Bronchial epithelial cell (primary cell): ENCODE measurements at places on chromosomes 16 and 17. TPM values are rescaled to one million over a fixed set of nuclear protein-coding genes. Genes with fewer than 3 reads are reported as not detected.

CA5A gene
- total RNA-seq = not detected in 2 replicates

DHRS7B gene
- total RNA-seq = 24.7 and 29.6 TPM in 2 replicates

HIC1 gene
- total RNA-seq = 0.64 and 1.3 TPM in 2 replicates

ACD gene
- total RNA-seq = 8.4 and 11.0 TPM in 2 replicates

NUPR1 gene
- 65.3 and 163 TPM in 2 replicates for total RNA-seq

TNRC6C gene
- 0.79 and 1.3 TPM in 2 replicates for total RNA-seq

CSH1 gene
- total RNA-seq = not detected in 2 replicates

CD79B gene
- total RNA-seq = not detected in 2 replicates

APOH gene
- under 0.01 TPM in 1 of 2 replicates, not detected in the other for total RNA-seq

RASL10B gene
- 0.51 and 0.53 TPM in 2 replicates for total RNA-seq

KRTAP4-1 gene
- total RNA-seq = not detected in 2 replicates

ZFP1 gene
- 4.5 and 10.5 TPM in 2 replicates for total RNA-seq

ZP2 gene
- total RNA-seq = not detected in 2 replicates

CDH8 gene
- 1.8 and 2.6 TPM in 2 replicates for total RNA-seq

SEC14L5 gene
- total RNA-seq = under 0.01 and 0.13 TPM in 2 replicates

MT1G gene
- total RNA-seq = 0.64 TPM in 1 of 2 replicates, not detected in the other

CIBAR2 gene
- total RNA-seq = not detected in 2 replicates

PLLP gene
- total RNA-seq = 3.3 and 13.7 TPM in 2 replicates

HSD11B2 gene
- 2.1 and 2.3 TPM in 2 replicates for total RNA-seq

CD300A gene
- total RNA-seq = not detected in 2 replicates

C16orf86 gene
- 0.26 and 0.79 TPM in 2 replicates for total RNA-seq

EME1 gene
- total RNA-seq = 0.13 and 0.53 TPM in 2 replicates

RDM1 gene
- total RNA-seq = 0.13 TPM in 1 of 2 replicates, not detected in the other

MATCAP1 gene
- total RNA-seq = 5.5 and 5.8 TPM in 2 replicates

SMIM5 gene
- 3.9 and 7.4 TPM in 2 replicates for total RNA-seq

NPIPA3 gene
- 0.53 and 2.0 TPM in 2 replicates for total RNA-seq

COPRS gene
- total RNA-seq = 43.0 and 78.7 TPM in 2 replicates

CCL22 gene
- under 0.01 TPM in 1 of 2 replicates, not detected in the other for total RNA-seq

GRN gene
- total RNA-seq = 200 and 513 TPM in 2 replicates

NDRG4 gene
- total RNA-seq = 2.6 and 2.8 TPM in 2 replicates

NTN3 gene
- under 0.01 TPM in 1 of 2 replicates, not detected in the other for total RNA-seq

EVI2A gene
- total RNA-seq = not detected in 2 replicates

MARVELD3 gene
- 16.6 and 21.3 TPM in 2 replicates for total RNA-seq

PRAC2 gene
- total RNA-seq = not detected in 2 replicates

MEIOB gene
- total RNA-seq = 0.26 TPM in 1 of 2 replicates, not detected in the other

FOXN1 gene
- total RNA-seq = 0.38 TPM in 1 of 2 replicates, not detected in the other

LITAFD gene
- not detected in 2 replicates for total RNA-seq

PLXDC1 gene
- under 0.01 TPM in 2 replicates for total RNA-seq

SHBG gene
- total RNA-seq = 0.38 TPM in 1 of 2 replicates, not detected in the other

TNFRSF12A gene
- 440 and 686 TPM in 2 replicates for total RNA-seq

NECAB2 gene
- total RNA-seq = not detected in 2 replicates

RAB37 gene
- total RNA-seq = under 0.01 and 0.38 TPM in 2 replicates

CX3CL1 gene
- under 0.01 TPM in 1 of 2 replicates, not detected in the other for total RNA-seq

TMEM95 gene
- total RNA-seq = not detected in 2 replicates

CLDN7 gene
- total RNA-seq = 546 and 850 TPM in 2 replicates
